ENCODE measurements at places on chromosomes 5 and 9.

- no peak for DNase-seq
These were observed 366.5 kb downstream of the SLCO4C1 start for GRCh38 chr5:101929628-101930027.

- no peak for DNase-seq
These were observed 65.3 kb upstream of the PPP1R26 start for GRCh38 chr9:135414293-135414692.

DNA sequence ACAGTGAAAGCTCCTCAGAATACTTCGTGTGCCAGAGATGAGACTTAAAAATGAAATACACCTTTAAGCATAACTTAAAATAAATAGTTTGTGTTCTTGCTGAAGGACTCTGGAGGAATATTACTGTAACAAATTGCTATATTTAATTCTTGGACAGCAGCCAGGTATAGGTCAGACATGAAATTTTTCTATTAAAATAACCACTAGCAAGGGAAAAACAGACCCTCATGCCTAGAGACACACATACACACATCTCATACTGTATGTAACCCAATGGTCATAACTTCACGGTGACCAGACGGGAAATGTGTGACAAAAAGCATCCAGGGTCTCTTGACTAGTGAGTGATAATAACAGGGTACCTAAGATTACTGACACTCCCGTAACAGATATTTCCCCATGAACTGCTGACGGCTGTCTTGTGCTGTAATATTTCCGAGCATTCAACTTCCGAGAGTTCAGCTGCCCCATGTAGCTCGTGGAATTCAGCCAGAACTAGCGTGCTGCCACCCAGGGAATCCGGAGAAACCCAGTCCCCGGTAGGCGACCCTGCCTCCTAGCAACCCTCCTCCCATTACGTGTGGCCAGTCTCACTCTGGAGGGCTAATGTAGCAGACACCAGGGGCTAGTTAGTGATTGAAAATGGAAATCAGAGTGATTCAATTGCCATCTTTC is 2295.1 kb upstream of the WWC1 start:
- DNase-seq = no peak

GRCh38 chr9:108130905-108131304 is 641.3 kb upstream of the KLF4 start:
- no peak for DNase-seq

GRCh38 chr5:171371326-171371725 is 16.3 kb upstream of the NPM1 start:
- no peak for DNase-seq

GRCh38 chr9:135100241-135100681 is 12.8 kb downstream of the OLFM1 start:
- DNase-seq = no peak

GRCh38 chr9:73951147-73951546 is 546.0 kb upstream of the RORB start:
- DNase-seq = no peak

DNA sequence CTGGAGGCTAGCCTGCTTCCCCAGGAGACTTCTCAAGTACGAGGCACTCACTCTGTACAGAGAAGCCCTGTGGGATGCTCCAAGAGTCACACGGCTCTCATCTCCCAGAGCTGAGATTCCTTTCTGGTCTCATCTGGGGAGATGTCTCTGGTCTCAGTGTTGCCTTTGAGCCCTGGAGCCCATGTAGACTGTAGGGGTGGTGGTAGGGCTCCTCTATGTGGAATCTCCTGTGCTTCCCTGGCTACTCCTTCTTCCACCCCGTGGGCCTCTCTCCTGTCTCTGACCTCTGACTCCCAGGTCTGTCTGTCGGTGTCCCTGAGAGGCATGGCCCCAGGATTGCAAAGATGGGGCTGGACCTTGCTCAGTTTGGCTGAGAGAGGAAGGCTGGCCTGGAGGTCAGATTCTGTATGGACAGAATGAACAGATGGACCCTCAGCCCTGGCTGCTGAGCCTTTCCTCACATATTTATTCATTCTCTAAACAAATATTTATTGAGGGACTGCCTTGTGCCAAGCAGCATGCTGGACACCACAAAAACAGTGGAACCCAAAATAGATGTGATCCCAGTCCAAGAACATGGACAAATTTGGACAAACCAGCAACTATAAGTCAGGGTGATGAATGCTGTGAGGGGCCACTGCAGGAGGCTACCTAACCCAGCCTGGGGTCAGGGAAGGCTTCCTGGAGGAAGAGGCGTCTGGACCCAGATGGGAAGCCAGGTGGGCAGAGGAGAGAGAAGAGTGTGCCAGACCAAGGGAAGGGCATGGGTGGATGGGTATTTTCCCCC is 2.6 kb downstream of the CCL19 start:
- DNase-seq = no peak

- no peak for DNase-seq
These were observed 559.7 kb downstream of the ACTL7B start for GRCh38 chr9:108296056-108296455.

- DNase-seq = no peak
These were observed 182.2 kb upstream of the GRIA1 start for GRCh38 chr5:153308282-153308681.

- DNase-seq = no peak
These were observed 483 bp downstream of the FBXL7 start for GRCh38 chr5:15500325-15501001.

- no peak for DNase-seq
These were observed 182.1 kb downstream of the FBN2 start for GRCh38 chr5:128355961-128356360.

- DNase-seq = no peak
These were observed 1.9 kb upstream of the TMEM171 start for GRCh38 chr5:73118391-73118973.

DNA sequence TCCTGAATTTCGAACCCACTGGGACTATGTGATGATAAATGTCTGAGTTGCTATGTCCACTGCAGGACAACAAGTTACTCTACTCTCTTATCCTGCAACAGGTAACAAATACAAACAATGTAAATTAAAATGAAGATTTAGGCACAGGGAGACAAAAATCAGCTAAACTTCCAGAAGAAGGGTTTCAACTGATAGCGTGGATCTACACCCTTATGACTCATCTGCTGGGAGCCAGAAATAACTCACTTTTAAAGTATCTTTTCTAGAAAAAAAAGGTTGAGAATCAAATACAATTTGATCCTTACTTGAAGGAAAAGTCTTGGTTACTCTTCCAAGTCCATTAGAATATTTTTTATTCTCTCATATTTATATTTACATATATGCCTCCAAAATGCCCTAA is 21.4 kb downstream of the PJA2 start:
- no peak for DNase-seq

DNA sequence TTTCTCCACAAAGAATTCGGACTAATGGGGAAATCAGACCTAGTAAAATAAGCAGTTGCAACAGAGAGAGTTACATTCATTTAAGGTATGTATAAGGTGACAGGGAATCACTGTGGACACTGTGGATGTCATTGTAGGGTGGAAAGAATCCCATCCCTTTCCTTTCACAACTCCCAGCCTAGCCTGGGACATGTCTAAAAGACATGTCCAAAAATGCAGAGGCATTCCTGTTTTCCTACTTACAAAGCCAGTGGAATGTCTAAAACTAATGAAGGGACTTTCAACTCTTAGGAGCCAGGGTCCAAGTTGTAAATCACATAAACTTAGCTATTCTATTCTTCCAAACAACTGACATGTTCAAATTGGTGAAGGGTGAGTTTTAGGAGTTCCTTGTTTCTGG is 511.0 kb downstream of the PRELID2 start:
- DNase-seq = no peak

- DNase-seq = no peak
These were observed 108.2 kb upstream of the DMAC1 start for GRCh38 chr9:7907551-7908337.

DNA sequence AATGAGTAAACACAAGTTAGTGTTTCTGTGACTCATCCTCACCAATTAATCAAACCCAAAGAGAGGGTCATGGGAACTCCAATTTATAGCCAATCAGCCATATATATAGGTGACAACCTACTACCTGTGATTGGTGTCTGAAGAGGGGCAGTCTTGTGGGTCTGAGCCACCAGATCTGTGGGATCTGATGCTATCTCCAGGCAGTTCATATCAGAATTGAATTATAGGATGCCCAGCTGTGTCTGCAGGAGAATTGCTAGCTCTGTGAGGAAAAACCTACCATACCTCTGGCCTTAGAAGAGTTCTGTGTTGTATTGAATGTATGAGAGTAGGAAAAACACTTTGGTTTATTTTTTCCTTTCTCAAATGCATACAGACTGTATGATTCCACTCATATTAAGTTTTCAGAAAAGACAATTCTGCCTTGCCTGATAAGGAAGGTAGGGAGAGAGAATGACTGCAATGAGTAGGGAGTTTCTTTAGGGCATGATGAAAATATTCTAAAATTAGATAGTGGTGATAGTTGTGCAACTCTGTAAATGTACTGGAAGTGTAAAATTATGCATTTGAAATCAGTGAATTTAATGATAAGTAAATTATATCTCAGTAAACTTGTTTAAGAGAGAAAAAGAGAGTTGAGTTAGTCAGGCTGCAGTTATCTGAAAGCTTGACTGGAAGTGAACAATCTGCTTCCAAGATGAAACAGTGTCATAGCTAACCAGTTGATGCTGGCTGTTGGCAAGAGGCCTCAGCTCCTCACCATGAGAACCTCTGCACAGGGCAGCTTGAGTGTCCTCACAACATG is 274.9 kb downstream of the AUH start:
- no peak for DNase-seq

- DNase-seq = no peak
These were observed 1130.4 kb upstream of the ACO1 start for GRCh38 chr9:31253800-31254762.

DNA sequence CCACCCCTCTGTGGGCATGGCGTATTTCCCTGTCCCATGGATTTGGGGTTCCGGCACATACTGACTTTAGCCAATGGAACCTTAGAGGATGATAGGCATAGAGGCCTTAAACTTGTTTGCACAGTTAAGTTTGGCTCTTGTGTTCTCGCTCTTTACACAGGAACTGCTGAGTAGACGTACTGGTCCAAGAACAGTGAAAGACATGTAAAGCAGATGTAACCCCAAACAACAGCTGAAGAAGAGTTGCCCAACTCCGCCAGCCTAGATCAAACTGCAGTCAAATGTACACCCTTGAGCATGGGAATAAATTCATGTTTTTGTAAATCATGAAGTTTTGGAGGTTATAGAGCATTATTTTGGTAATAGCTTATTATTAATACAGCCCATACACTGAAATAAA is 260.0 kb upstream of the NREP start:
- DNase-seq = no peak

- DNase-seq = no peak
These were observed 125.9 kb downstream of the LHFPL2 start for GRCh38 chr5:78522476-78523260.

GRCh38 chr5:18798058-18798457 is 1163.8 kb downstream of the TAF11L14 start:
- DNase-seq = no peak

GRCh38 chr9:25917731-25918362 is 239.6 kb upstream of the TUSC1 start:
- no peak for DNase-seq

DNA sequence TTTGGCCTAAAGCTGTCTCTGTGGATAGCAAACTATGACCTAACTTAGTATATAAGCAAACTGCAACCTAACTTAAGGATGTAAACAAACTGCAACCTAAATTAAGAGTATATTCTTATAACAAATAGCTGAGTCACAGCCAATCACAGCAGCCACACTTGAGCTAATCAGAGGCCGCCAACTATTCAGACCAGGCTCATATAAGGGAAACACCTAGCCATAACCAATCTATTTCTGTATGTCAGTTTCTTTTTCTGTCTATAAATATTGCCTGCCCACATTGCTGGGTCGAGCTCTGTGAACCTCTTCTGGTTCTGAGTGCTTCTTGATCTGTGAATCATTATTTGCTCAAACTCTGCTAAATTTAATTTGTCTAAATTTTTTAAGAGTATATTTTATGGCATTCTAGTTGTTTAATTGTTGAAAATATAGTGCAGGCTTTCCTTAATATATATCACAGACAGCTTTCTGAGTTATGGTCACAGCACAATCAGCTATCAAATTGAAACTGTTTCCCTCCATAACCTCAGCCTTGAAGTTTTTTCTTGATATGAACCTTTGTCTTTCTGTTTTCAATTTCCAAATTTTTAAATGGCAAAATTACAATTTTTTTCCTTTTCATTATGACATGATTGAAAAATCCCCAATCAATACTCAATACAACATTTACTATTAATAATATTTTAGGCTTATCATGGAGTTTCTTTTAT is 327.1 kb upstream of the NUDT12 start:
- no peak for DNase-seq

- no peak for DNase-seq
These were observed 30.8 kb downstream of the OR1J1 start for GRCh38 chr9:122446819-122447484.

DNA sequence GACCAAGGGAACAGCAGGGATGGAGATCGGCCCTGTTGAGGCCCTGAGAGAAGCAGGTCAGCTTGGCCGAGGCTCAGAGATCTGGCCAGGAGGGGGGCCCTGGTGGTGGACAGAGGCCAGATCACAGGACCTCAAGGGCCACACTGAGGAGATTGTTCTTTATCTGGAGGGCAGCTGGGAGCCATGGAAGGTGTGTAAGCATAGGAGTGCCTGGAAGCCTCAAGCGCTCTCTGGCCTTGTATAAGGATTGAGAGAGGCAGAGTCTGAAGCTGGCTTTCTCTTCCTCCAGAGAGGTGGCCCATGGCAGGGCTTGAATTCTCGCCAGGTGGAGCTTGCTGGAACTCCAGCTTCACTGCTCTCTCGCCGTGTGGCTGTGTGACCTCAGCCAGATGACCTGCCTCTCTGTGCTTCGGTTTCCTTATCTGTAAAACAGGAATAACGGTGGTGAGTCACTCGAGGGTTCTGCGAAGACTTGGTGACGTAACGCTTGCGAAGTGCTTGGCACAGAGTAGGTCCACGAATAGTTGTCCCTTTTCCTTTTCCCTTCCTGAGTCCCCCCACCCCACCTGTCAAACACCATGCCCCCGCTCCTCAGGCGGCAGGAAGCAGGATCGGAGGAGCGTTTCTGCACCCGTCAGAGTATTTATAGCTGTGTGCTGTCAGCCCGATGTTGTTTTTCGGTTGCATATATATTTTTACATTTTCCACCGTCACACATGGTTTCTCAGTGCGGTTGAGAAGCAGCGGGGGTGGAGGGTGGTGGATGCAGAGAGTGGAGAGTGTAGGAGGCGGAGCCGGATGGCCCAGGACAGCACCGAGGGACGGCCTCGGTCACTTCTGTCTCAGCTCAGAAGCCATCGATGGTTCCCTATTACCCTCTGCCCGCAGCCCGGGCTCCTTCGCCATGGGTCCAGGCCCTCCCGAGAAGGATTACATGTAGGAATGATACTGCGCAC is 17.0 kb upstream of the CRB2 start:
- no peak for DNase-seq

- no peak for DNase-seq
These were observed 167.5 kb upstream of the DMRT1 start for GRCh38 chr9:673966-674526.

Measured in brain pericyte (primary cell).